Osteocyte (in vitro differentiated cells): ENCODE measurements at places on chromosomes 5 and 9. TPM values are rescaled to one million over a fixed set of nuclear protein-coding genes. Genes with fewer than 3 reads are reported as not detected.

GRCh38 chr5:73376618-73377170, 71.9 kb downstream of the FOXD1 start:
- H3K4me1 ChIP-seq, result peaks cover 56% of the 10 kb centered on the region
- no peak overlapping the region for H3K4me3 ChIP-seq
- no peak overlapping the region for H3K27ac ChIP-seq
- H3K36me3 ChIP-seq, result no peaks in the 10 kb centered on the region

DNA sequence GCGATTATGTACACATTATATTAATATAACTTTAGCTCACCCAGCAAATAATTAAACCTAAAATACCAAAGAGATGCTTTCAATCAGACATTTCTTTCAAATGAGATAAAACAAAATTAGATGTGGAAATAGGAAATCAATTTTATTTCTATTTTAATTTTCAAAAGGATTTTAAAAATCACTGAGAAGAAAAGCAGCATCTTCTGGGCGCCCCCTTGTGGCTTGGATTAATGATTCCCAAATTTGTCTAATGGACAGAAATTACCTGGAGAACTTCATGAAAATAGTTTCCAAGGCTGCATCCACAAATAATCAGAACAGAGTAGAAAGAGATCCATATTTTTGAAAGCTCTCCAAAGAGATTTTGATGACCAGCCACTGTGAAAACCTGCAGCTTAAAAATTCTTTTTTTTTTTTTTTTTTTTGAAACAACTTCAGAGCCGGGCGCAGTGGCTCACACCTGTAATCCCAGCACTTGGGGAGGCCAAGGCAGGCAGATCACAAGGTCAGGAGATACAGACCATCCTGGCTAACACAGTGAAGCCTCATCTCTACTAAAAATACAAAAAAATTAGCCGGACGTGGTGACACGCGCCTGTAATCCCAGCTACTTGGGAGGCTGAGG, 50.9 kb upstream of the CEMIP2 start:
- no peak overlapping the region for H3K27ac ChIP-seq
- H3K36me3 ChIP-seq, result no peaks in the 10 kb centered on the region
- peaks cover 2% of the 10 kb centered on the region for H3K27me3 ChIP-seq
- no peak for DNase-seq
- no peak overlapping the region for H3K4me3 ChIP-seq
- no peaks in the 10 kb centered on the region for H3K4me1 ChIP-seq

DNA sequence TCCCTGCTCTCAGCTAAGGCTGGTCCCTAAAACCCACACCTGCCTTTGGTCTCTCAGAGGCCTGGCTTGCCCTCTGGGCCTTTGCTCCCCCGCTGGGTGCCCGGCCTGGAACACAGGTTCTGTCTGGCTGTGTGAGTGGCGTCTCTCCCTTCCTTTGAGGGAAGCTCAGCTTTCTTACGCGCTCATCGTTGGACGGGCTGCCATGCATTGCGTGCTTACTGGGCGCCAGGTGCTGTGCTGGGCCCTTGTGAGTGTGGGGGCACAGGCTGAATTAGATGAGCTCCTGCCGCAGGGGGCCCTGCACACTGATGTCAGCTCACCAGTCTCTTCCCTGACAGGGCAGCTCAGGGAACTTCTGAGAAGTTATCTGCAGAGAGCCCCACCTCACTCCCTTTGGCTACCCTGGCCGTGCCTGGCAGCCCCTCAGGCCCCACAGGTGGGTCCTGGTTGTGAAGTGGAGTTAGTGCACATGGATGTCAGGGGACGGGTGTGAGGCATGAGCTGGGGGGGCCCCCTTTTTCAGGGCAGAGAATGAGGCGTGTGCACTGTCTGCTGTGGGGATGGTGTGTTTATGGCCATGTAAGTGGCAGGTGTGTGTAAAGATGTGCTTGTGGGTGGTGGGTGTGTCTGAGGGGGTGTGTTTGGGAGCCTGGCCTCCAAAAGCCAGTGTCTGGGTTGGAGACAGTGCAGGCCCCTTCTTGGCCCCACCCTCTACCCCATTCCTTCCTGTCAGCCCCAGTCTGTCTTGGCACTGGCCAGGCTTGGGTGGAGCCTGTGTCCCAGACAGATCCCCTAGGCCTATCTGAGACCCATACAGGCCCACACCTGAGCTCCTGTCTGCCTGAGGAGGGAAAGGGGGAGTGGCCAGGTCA, 7.5 kb upstream of the RMND5B start:
- DNase-seq, result no peak
- H3K4me1 ChIP-seq, result no peaks in the 10 kb centered on the region
- no peak overlapping the region for H3K27ac ChIP-seq
- no peaks in the 10 kb centered on the region for H3K36me3 ChIP-seq
- no peak overlapping the region for H3K4me3 ChIP-seq

TAS2R1 gene
- total RNA-seq, result not detected in 2 replicates

DNA sequence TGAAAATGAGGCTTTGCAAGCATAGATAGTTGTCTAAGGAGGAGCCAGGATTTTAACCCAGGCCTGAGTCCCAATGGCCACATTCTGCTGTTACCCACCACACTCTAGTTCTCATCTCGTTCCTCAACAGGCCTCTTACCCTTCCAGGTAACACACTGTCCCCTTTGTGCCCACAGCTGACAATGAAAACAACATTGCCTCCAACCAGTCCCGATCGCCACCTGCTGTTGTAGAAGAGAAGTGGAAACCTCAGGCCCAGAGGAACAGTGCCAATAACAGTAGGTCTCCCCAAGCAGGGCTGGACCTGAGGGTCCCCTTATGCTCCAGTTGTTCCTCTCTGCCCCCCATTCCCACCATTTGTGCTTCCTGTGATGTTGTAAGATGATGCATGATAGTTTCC, 30.4 kb downstream of the AMBP start:
- peak; percentile 44 for DNase-seq
- H3K27me3 ChIP-seq, result no peaks in the 10 kb centered on the region
- H3K36me3 ChIP-seq, result peaks cover 72% of the 10 kb centered on the region
- H3K27ac ChIP-seq, result no peak overlapping the region
- no peaks in the 10 kb centered on the region for H3K4me1 ChIP-seq
- no peak overlapping the region for H3K4me3 ChIP-seq

GRCh38 chr5:173327084-173327947, 898 bp downstream of the STC2 start:
- H3K4me3 ChIP-seq, result peak overlapping the region; percentile 98
- peaks cover 59% of the 10 kb centered on the region for H3K4me1 ChIP-seq
- H3K27me3 ChIP-seq, result no peaks in the 10 kb centered on the region
- H3K27ac ChIP-seq, result peak overlapping the region; percentile 98

GPR151 gene
- not detected in 2 replicates for total RNA-seq

GRCh38 chr5:178394074-178394473, 161.5 kb upstream of the PHYKPL start:
- H3K27me3 ChIP-seq, result no peaks in the 10 kb centered on the region
- no peaks in the 10 kb centered on the region for H3K36me3 ChIP-seq
- no peak overlapping the region for H3K4me3 ChIP-seq
- H3K4me1 ChIP-seq, result no peaks in the 10 kb centered on the region
- no peak overlapping the region for H3K27ac ChIP-seq

DNA sequence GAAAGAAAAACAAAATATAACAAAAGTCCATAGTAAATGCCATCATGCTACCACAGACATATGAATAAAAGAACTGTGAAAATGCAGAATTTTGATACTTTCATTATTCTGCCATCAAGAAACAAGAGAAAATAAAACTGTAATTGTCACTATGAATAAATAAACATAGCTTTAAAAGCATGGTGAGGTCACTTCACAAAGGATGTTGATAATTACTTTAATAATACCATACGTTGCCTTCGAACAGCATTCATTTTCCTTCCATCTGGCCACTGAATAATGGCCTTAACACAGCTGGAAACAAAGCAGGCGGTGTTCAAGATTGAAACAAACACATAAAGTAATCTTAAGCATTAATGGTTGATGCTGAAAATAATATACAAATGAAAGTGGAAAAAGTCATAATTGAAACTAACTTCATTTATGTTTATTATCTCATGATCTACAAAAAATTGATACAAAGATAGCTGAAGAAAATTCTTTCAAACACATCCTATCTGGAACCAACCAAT, 102.0 kb downstream of the AGTPBP1 start:
- H3K4me3 ChIP-seq, result no peak overlapping the region
- no peaks in the 10 kb centered on the region for H3K4me1 ChIP-seq
- no peak overlapping the region for H3K27ac ChIP-seq

DNA sequence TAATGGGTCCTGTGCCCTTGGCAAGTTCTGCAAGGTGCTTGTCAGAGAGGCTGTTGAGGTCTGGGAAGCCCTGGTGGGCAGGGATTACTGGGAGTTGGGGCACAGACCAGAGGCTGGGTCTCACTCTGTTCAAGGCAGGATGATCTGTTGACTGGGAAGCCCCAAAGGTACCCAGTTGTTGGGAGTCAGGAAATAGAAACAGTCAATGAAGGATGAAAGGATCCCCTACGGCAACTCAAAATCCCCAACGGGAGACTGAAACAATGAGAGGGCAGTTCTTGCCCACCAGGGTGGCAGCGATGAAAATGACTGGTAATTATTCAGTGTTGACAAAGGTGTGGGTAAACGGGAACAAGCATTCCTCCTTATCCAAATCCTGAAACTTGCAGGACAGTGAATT, 31.2 kb downstream of the BNIP1 start:
- no peaks in the 10 kb centered on the region for H3K4me1 ChIP-seq
- no peak for DNase-seq
- H3K4me3 ChIP-seq, result no peak overlapping the region
- H3K36me3 ChIP-seq, result no peaks in the 10 kb centered on the region
- H3K27me3 ChIP-seq, result no peaks in the 10 kb centered on the region
- no peak overlapping the region for H3K27ac ChIP-seq

DNA sequence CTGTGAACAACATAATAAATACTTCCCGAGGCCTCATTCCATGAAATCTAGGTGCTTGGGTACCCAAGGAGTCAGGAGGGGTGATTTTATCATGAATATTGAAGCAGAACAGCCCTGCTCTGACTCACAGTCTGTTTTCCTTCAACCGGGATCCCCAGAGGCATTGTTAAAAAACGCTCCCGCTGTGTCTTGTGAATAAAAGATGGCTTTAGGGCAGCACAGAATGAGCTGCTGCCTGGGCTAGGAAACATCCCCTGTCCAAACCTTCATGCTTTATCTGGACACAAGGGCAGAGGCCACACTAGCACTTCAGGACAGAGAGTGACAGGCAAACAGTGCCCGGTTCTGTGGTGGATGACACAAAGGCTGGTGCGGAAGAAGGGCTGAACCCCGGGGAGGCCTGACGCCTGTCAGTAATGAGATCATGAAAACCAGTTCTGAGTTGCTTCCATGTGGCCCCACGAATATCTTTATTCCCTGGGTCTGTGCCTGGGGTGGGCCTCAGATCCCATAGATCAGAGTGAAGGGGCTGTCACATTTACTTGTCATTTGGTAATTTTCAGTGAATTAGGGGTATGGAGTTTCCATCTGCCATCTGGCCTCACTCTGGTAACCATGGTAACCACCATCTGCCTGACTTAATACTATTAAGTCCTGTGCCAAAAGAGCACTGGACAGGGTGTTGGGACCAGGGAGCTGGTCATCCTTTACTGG, 2.6 kb downstream of the IGFBPL1 start:
- no peaks in the 10 kb centered on the region for H3K36me3 ChIP-seq
- H3K4me1 ChIP-seq, result peaks cover 19% of the 10 kb centered on the region
- no peak for DNase-seq
- H3K27ac ChIP-seq, result peak overlapping the region; percentile 86
- no peak overlapping the region for H3K4me3 ChIP-seq

PCDHGC5 gene
- 1.4 and 1.9 TPM in 2 replicates for total RNA-seq

DNA sequence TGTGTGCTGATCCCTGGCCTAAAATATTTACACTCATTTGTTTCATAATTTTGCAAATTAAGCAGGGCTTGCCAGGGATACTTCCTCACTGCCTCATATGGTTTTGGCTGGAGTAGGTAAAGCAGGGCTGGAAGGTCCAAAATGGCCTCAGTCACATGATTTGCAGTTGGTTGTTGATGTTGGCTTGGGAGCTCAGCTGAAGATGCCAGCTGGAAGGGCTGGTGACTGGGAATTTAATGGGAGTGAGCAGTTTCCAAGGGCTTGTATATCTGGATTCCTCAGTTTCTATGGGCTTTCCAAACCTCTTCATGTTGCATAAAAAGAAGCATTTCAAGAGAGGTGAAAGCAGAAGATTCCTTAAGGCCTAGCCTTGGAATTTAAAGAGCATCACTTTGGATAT, 729.3 kb downstream of the CDH18 start:
- H3K27ac ChIP-seq, result no peak overlapping the region
- no peak for DNase-seq
- H3K36me3 ChIP-seq, result no peaks in the 10 kb centered on the region
- H3K27me3 ChIP-seq, result no peaks in the 10 kb centered on the region
- H3K4me1 ChIP-seq, result no peaks in the 10 kb centered on the region

- H3K27ac ChIP-seq, result no peak overlapping the region
- DNase-seq, result no peak
- peaks cover 21% of the 10 kb centered on the region for H3K27me3 ChIP-seq
- H3K36me3 ChIP-seq, result no peaks in the 10 kb centered on the region
- no peak overlapping the region for H3K4me3 ChIP-seq
These were observed 206.8 kb upstream of the ITGA1 start for GRCh38 chr5:52580921-52581320.

DNA sequence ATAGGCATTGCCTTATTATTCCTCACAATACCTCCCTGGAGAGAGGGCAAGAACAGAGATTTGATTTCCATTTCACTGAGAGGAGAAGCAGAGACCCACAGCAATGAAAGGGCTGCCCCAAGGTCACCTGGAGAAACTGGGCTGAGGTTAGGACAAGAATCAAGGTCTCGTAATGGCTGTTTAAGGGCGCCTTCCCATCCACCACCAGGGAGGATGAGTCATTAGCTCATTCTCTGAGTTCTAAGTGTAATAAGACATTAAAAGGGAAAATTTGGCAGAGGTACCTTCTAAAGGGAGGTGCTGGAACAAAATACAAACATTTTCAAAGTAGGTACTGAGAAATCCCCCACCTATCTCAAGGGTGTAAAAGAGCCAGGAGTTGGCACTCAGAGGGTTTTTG, 52.6 kb upstream of the TCERG1 start:
- H3K4me3 ChIP-seq, result no peak overlapping the region
- H3K27me3 ChIP-seq, result peaks cover 7% of the 10 kb centered on the region
- DNase-seq, result no peak
- no peak overlapping the region for H3K27ac ChIP-seq
- no peaks in the 10 kb centered on the region for H3K36me3 ChIP-seq
- no peaks in the 10 kb centered on the region for H3K4me1 ChIP-seq

PROP1 gene
- not detected in 2 replicates for total RNA-seq

GRCh38 chr5:71757590-71758543, 38.8 kb downstream of the CARTPT start:
- DNase-seq, result no peak
- no peaks in the 10 kb centered on the region for H3K4me1 ChIP-seq
- H3K27me3 ChIP-seq, result peaks cover 51% of the 10 kb centered on the region

- H3K36me3 ChIP-seq, result peaks cover 43% of the 10 kb centered on the region
- H3K4me1 ChIP-seq, result peaks cover 2% of the 10 kb centered on the region
- no peak overlapping the region for H3K4me3 ChIP-seq
- H3K27ac ChIP-seq, result no peak overlapping the region
- no peak for DNase-seq
These were observed 12.7 kb downstream of the GNPDA1 start for GRCh38 chr5:142000173-142000572.

SPATA6L gene
- total RNA-seq, result 1.2 and 1.9 TPM in 2 replicates
